ENCODE measurements at places on chromosomes 6 and 20.

- no peak for DNase-seq
These were observed 7.5 kb downstream of the CCM2L start for GRCh38 chr20:32017711-32018251.

GRCh38 chr6:134689177-134689576 lies 260.7 kb downstream of the ALDH8A1 start:
- DNase-seq, result no peak

- no peak for DNase-seq
These were observed 258.7 kb downstream of the LRFN2 start for GRCh38 chr6:40328386-40328985.

- no peak for DNase-seq
These were observed 33.4 kb upstream of the GCNT2 start for GRCh38 chr6:10487668-10488327.

DNA sequence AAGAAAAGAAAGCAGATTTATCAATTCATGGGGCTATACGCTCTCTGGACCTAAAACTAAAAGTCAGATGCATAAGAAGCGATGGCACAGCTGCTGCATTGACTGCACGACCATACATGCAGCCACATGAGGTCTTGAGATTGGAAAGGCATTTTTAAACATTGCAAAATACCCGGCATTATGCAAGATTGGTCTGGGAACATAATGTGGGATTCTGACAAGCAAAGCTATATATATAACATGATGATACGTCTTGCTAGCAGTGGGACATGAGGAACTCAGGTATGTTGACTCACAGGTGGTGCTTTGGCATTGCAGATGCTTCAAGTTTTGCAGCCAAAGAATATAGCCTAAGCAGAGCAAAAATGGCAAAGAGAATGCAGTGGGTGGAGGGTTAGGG lies 55.1 kb downstream of the SAMD3 start:
- no peak for DNase-seq

DNA sequence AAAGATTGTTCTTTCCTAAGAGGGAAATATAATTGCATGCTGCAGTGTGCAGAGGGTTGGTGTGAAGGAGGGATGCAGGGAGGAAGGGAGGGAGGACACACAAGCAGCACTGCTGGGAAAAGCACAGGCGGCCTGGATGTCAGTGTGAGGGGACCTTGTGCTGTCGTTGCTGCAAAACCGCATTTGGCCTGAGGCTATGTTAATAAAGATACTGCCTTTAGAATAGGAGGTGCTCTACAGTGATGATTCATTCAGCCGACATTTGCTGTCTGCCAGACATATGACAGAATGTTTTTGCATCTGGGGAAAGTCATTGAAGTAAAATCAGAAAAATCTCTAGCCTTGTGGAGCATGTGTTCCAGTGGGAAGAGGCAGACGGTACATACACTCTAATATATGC lies 50.5 kb upstream of the TRIM26 start:
- DNase-seq, result no peak

GRCh38 chr6:67815623-67816022 lies 819.5 kb upstream of the ADGRB3 start:
- no peak for DNase-seq

DNA sequence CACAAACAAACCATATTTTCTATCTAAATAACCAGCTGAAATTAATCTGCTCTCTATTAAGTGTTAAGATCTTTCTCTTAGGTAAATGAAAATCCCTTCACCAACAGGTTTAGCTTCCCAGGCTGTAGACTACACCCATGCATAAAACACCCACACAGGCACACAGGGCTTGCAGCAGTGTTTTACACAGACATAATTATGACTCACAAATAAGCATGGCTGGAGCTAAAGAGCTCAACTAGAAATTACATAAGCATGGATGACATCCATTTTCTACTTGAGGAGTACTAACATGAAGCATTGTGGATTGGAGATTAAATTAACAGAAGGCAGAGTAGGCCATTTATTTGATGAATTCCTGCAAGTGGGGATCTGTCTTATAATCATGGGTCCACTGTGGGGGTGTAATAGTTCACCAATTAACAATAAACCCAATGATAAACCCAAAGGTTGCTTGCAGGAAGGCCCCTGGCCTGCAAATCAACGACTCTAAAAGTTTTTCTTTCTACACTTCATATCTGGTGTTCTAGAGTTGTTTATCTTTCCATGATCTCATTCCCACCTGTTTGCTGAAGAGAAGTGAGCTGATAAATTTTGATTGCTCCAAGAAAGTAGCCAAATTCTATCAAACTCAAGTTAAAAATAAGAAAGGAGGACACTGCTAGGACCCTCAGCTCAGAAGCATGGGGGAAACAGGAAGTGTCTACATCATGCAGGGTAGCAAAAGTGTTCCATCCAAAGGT lies 33.8 kb upstream of the E2F3 start:
- DNase-seq, result no peak
